ENCODE measurements at places on chromosomes 2 and 18.

DNA sequence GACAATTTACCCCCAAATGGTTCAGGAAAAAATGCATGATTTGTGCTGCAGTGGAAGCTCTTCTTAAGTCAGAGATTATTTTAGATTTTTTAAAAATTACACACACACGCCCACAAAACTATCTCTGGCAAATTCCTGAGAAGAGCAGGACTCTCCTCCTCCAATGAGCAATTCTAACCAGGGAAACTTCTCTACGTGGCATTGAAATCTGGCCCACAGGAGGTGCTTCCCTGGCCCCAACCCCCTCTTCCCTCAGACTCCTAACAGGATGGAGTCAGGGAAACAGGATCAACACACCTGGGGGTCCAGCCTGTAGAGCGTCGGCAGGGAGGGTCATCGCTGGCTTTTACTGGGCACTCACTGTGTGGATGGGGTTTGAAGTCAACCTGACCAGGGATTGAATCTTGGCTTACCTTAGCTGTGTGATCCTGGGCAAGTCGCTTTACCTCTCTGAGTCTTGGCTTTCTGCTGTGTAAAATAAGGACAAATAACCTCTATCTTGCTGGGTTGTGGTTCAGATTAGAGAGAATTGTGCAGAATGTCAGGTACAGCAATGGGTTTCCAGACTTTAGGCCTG is 65.4 kb upstream of the ASAP2 start:
- DNase-seq: no peak

GRCh38 chr18:59861963-59862819 is 37.6 kb upstream of the PMAIP1 start:
- DNase-seq: no peak

DNA sequence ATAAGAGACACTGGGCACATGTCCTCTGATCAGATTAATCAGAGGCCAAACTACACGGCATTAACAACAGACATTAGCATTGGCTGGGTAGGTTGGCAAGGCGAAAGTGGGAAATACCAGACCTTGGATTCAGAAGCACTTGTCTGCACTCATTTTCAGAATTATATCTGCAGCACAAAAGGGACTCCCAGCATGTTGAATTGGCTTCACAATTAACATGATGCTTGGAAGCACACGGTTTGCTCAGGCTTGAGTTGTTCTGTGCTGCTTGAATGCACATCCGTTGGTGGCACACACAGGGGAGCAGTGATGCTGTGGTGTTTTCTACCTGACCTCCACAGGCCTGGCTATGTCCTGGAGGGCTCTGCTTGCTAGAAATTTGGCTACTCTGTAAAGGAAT is 83.9 kb downstream of the ACTR3 start:
- DNase-seq: no peak

- no peak for DNase-seq
These were observed 544.0 kb downstream of the STK39 start for GRCh38 chr2:167703441-167703840.

DNA sequence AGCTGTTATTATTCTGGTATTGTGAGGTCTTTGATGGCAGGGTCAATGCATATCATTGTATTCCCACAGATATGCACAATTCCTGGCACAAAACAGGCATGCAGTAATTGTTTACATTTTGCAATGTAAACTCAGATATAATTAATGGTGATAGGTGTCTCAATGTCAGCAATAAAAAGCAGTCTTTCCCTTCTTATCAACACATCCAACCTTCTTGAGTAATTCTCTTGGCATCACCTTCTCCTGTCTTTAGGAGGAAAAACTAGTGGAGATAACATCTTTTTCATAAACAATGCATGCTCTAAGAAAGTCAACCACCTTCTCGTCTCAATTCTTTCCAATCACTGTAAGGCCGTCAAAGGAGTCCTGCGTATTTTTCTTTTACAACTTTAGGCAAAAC is 313.3 kb upstream of the GULP1 start:
- no peak for DNase-seq

Measured in Right ventricle myocardium superior (tissue), 1 donor.